ENCODE measurements at places on chromosomes 1 and 21.
A peak's percentile ranks its signal among the peaks of the same experiment; 100 is the strongest.

DNA sequence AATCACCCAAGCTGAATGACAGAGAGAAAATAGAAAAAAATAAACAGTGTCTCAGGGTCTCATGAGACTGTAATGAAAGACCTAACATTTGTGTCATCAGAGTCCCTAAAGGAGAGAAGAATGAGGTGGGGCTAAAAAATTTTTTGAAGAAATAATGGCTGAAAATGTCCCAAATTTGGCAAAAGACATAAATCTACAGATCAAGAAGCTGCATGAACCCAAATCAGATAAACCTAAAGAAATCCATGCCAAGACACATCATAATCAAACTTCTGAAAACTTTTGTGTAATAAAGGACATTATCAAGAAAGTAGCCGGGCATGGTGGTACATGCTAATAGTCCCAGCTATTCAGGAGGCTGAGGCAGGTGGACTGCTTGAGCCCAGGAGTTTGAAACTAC is 29.2 kb downstream of the LEMD1 start:
- no peak for DNase-seq

DNA sequence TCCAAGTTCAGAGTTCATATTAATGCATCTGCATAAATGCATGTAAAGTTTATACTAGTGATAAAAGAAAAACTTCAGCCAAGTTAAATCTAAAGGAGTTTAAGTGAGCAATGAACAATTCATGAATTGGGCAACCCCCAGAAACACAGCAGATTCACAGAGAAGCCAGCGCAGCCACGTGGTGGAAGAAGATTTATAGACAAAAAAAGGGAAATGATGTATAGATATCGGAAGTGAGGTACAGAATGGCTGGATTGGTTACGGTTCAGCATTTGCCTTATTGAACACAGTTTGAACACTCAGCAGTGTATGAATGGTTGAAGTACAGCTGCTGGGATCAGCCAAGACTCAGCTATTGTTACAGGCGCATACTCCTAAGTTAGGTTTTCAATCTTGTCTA is 5.7 kb downstream of the AK5 start:
- no peak for DNase-seq

DNA sequence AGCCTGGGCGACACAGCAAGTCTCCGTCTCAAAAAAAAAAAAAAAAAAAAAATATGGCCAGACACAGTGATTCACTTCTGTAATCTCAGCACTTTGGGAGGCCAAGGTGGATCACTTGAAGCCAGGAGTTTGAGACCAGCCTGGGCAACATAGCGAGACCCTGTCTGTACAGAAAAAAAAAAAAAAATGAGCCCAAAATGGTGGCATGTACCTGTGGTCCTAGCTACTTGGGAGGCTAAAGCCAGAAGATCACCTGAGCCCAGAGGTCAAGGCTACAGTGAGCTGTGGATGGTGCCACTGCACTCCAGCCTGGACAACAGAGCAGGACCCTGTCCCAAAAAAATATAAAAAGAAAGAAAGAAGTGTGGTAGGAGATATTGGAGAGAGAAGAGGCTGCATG is 1.7 kb upstream of the TESK2 start:
- no peak for DNase-seq

- no peak for DNase-seq
These were observed 205.1 kb upstream of the RUNX1 start for GRCh38 chr21:35254006-35254764.

DNA sequence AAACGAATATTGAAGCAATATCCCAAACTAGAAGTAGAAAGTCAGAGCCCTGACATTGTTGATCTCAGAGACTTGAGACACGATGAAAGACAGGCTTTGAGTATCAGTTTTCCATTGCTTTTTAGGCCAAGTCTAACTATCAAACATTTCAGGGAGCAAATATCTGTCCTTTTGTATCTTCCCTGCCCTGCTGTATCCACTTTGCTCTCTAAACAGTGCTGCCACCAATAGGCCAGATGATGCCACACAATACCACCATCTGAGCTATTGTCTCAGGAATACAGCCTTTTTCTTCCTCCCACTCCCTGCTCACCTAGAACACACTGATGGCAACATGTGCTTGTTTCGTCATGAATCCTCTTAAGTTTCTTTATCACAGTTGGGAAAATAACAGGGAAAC is 62.6 kb upstream of the SPAG17 start:
- DNase-seq: no peak

DNA sequence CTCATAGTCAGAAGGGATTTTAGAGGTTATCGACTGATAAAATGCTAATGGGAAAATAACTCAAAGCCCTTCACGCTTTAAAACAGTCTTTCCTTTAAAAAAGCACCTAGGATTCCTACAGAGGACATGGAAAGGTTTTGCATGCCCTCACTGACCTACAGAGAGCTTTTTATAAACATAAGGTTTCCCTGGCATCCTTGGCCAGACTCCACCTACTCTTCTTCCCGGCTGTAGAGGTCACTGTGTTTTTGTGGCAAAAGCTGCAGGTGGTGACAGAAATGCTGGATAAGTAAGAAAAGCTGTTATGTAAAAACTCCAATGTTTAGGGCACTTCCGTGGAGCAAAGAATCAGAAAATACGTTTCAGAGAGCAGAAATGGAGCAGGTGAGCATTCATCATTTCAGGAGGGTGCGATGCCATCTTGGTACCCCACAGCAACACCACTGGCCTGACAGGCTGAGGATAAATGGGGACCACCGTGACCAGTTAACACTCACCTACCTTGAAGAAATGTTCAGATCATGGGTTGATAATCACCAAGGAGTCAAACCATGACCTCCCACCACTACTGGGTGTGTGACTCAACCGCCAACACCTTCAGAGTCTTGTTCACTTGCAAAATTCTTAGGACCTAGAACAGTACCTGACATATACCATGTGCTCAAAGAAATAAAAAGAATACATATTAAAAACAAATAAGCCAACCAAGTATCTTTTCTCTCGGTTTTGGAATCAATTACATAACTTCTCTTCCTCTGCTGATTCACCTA is 46.6 kb downstream of the SSBP3 start:
- DNase-seq: no peak

- DNase-seq: no peak
These were observed 59.4 kb upstream of the CYP2J2 start for GRCh38 chr1:59985911-59986515.

GRCh38 chr1:208250613-208251012 is 6.4 kb upstream of the PLXNA2 start:
- no peak for DNase-seq

DNA sequence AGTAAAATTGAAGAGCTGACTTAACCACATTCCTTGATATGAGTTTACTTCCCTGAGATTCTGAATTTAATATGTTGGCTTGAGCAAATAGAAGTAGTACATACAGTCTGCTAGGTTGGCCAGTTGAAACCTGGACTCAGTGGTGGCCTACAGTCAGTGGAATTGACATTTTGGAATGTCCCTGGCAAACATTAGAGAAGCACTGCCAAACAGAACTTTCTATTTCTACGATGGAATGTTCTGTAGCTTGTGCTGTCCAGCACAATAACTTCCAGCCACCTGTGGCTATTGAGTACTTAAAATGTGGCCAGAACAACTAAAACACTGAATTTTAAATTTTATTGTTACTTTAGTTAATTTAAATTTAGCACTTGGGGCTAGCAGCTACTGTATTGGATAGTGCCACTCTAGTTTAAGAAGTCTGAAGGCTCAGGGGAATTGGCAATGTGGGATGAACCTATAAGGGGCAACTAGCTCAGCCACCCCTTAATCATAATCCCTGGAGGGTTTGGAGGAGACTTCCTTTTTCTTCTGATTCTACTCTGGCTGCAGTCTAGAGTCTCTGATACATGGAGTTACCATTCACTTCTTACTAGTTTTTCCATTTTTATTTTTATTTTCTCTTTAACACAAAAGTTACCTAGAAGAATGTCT is 10.3 kb upstream of the TEDDM1 start:
- DNase-seq: no peak

GRCh38 chr21:46156678-46157077 is 1.3 kb upstream of the FTCD start:
- no peak for DNase-seq

- no peak for DNase-seq
These were observed 195.5 kb upstream of the NCAM2 start for GRCh38 chr21:20802631-20803260.

DNA sequence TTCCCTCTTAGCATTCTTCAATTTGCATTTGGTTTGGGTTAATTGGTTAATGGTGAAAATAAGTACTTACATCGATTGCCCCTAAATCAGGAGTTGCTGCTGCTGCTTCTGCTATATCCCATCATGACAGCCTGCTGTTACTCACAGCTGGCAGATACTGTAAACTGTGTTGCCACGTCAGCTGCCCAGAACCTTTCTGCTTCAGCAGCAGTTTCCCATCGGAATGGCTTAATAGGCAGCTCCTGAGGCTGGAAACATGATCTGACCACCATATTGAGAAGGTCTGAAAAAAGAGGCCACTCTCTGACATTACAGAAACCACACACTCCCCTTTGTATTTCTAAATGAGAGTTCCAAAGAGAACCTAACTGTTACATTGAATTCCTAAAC is 14.3 kb upstream of the SEC16B start:
- peak; percentile 68 for DNase-seq

All from GOT3 (cell line).